AG20443 (cell line): ENCODE measurements at places on chromosomes 2 and 18.

DNA sequence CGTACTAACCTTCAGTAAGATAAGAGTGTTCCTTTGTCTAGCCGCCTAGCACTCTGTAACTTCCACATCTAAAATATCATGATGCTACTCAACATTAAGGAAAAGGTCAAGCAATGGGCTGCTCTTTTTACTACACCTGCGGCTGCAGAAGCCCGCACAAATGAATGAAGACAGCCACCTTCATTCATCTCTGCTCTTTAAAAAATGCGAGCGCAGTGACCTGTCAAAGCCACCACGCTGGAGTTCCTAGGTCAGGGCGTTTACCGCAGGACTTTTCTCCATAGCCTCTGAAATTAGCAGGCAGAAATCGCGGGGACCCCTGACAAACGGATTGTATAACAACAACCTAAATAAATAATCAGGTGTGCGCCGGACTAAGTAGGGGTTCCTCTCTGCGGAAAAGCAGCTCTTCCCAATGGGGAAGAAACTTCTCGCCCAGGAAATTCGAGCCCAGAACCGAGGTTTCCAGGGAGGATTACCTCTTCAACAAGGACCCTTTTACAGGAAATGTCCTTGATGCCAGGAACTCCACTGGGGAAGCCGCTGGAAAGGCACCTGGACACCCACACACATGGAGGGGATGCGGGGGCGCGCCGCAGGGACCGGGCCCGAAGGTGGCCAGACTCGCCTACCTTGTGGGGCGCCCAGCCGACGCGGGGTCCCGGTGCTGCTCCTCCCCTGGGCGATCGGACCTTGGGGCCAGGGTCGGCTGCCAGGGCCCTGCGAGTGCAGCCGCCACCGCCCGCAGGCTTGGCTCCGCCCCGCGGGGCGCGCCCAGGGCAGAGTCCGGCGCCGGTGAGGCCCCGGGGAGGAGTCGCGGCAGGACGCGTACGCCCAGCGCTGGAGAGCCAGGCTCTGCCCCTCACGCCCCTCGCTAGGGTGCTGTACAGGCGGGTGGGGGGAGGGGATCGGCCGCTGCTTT is at the start of gene CCDC68:
Gene CCDC68 (minus strand): TSS at position 758 of the 922 bp plus-strand sequence. CDS start 16,670 bp downstream, outside the sequence.
- peak; percentile 55 for DNase-seq

- peak; percentile 70 for DNase-seq
Measured at GRCh38 chr2:189285962-189286645, 106.5 kb upstream of the COL5A2 start.

DNA sequence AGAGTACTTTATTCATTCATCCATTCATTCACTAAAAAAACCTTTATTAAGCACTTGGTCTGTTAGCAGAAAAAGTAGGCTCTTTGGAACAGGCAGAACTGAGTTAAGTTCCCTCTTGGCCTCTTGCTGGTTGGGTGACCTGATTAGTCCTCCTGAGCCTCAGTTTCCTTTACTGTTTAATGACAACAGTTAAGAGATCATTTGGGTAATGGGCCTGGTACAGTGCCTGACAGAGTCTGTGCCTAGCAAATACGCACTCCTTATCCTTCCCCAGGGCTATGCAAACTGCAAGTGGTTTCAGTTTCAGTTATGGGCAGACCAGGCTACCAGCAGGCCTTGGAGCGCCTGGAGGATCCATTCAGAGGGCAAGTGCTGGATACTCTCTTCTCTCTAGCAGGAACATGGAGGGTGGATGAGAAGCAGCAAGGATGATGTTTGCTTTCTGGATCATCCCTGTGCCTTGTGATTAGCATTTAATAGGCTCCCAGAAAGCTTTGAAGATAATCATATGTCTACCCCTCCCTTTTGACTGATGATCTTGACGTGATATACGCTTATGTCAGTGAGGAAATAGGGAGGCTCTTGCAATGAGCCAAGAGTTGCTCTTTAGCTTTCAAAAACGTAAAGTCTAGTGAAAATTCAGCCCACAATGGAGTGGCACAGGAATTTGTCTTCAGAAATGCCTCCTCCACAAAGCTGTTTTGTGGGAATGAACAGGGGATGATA is 12.4 kb upstream of the TAF1B start:
- DNase-seq = no peak

- DNase-seq = no peak
Measured at GRCh38 chr18:3079653-3080052, 66.7 kb upstream of the LPIN2 start.

GRCh38 chr2:217459680-217460405 is 543.0 kb downstream of the TNS1 start:
- DNase-seq = peak; percentile 38

DNA sequence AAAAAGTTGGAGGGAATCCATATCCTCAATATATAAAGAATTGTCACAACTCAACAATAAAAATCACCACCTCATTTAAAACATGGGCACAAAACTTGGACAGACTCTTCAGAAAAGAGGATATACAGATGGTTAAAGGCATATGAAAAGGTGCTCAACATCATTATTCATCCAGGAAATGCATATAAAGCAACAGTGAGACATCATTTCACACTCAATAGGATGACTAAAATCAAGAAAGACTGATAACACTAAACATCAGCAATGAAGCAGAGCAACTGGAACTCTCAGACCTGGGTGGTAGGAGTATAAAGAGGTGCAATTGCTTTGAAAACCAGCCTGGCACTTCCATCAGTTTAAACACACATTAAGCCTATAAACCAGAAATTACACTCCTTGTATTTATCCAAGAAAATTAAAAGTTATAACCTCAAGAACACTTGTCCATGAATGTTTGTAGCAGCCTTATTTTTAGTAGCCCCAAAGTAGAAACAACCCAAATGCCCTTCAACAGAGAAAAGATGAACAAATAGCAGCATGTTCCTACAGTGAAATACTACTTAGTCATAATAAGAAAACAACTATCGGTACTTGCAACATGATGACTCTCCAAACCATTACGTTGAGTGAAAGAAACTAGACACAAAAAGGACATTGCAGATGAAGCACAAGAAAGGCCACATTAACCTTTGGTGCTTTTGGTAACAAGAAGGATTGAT is 79.1 kb upstream of the TANC1 start:
- no peak for DNase-seq

- DNase-seq = no peak
Measured at GRCh38 chr2:238467062-238467461, 40.3 kb downstream of the ASB1 start.

DNA sequence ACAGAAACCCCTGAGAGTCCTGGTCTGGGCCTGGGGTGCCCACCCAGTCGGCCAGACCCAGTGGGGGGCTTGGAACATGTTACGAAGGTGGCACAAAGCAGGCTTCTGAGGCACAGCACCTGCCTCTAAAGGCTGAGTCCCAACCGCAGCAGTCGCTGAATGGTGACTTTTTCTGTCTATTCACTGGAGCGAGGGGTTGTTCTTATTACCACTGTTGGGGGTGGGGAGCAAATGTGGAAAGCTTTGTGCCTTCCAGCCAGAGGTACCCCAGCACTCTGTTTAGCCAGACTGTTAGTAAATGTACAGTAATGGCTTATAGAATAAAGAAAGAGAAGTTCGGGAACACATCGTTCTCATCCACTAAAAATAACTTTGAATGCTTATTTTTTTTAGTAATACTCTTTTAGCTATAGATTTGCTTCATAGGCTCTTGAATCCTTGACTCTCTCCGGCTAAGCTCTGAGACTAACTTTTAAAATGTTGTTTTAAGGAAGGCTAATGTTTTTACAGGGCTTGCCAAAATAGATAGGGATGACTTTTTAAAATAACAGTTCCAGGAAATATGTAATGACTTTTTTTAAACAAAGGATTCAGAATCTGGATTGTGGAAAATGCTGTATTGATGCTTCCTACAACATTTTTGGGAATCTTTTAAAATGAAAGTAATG is 23.4 kb upstream of the PTPN2 start:
- DNase-seq = no peak

- DNase-seq = no peak
Measured at GRCh38 chr18:67553437-67553836, 36.9 kb upstream of the DSEL start.

DNA sequence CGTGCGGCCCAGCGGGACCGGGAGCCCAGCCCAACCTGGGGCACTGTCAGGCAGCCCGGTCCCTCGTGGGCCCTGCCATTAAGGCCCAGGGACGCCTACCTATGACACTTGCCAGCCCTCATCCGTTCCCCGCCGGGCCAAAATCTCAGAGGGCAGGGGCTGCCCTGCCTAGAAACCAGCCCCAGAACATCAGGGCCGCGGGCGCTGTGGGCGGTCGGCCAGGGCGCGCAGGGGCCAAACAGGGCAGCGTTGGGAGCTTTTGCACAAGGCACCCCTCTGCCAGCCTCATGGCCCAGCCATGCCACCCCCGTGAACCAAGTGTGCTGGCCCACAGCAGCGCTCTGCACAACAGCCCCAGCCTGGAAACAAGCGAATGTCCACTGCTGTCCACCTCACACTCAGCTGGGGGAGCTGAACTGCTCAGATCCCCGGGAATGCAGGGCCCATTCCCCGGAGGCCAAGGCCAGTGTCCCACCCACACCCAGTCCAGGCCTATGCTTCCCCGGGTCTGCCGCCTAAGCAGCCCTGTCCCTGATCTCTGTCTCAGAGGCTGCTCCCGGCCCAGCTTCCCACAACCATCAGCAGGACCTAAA is 3.5 kb upstream of the NEURL3 start:
- DNase-seq = no peak

DNA sequence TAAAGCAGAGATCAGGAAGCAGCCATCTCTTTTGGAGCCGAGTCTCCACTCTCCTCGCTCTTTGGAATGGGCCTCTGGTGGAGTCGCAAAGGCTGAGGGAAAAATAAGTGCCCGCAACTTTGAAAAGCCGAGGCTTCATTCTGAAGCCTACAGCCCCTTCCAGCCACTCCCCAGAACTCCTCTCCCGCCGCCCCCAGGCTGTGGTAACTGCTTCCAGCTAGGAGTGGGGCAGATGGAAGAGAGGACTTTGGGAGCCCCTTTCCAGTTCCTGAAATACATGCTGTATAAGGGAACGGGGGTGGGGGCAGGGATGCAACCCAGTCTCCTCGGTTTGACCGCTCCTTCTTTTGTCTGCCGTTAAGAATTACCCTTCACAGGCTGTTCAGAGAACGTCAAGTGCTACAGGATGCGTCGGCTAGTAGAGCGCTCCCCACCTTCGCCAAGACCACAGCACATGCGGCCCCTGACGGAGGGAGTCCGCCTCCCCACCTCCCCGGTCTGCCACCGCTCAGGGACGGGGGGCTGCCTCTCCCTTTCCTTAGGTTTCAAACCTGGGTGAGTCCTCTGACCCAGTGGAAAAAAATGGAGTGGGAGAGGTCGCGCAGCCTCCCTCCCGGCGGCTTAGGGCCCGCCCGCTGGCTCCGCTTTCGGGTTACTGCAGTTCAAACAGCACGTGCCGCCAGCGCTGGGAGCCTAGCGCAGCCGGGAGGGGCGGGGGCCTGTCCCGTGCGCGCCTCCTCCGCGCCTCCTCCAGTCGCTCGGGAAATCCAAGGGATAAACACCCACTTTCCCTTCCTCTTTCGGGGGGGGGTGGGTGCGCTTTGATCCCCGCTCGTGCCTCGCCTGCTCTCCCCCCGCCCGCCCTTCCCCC is 4.9 kb downstream of the CYP26B1 start:
- DNase-seq = peak; percentile 65

DNA sequence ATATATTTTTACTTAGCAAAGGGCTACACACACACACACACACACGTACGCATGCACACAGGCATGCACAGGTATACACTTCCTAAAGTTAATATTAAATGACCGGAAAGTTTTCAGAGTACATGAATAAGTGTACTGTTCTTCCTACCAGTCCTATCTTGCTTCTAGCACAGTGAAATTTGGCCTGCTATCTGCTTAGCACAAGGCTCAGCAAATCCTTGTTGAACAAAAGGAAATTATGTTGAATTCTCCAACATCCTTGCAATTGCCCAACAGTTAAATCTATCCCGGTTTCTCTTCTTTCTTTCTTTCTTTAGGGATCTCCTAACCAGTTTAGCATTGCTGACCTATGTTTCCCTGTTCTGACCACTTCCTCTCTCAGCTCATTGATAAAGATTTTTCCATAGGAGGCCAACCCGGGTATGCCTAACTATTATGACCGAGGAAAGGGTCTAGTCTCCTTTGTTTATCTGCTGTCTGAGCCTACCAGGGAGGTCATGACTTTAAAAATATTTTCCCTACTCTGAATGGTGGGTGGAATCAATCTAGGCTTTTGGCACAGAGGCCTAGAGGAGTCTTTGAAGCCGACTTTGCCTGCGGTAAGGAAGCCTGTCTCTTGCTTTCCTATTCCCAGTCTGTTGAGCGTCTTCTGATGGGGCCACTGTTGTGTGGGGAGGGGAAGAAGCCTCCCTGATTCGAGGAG is 400.7 kb downstream of the HRH4 start:
- DNase-seq = no peak

DNA sequence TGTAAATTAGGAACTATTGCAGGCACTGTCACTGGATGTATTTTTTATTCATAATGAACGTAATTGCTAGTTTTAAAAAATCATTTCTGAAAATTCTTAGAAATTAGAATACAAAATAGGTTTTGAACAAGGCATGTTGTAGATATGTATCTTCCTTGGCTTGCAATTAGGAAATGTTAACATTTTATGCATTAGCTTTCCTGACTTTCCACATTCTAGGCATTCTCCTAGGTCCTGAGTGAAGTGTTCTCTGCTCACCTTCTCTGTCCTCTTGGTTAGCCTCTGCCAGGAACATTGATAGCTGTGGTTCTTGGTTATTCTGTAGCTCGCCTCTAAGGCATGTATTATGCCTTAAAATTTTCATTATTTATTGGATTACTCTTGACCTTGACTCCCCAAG is 130.3 kb downstream of the FHOD3 start:
- DNase-seq = no peak

DNA sequence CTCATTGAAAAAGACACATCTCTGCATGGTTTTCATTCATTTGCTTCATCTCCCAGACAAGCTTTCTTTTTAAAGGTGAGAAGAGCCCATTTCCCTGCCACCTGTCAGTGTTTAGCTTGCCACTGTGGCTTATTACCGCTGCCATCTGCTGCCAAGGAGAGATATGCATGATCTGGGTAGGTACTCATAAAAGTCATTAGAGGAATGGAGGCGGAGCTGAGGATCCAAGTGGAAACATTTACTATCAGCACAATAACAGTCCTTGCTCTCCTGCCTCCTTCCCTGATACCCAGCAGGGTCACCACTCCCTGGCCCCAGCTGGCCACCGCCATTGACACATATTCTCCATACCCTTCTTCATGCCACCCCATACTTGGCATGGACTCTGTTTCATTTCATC is 390.4 kb downstream of the TSN start:
- DNase-seq = no peak

- no peak for DNase-seq
Measured at GRCh38 chr18:50154420-50154819, 40.5 kb downstream of the MYO5B start.

GRCh38 chr2:159249990-159250715 is 36.4 kb downstream of the WDSUB1 start:
- DNase-seq = peak; percentile 86

DNA sequence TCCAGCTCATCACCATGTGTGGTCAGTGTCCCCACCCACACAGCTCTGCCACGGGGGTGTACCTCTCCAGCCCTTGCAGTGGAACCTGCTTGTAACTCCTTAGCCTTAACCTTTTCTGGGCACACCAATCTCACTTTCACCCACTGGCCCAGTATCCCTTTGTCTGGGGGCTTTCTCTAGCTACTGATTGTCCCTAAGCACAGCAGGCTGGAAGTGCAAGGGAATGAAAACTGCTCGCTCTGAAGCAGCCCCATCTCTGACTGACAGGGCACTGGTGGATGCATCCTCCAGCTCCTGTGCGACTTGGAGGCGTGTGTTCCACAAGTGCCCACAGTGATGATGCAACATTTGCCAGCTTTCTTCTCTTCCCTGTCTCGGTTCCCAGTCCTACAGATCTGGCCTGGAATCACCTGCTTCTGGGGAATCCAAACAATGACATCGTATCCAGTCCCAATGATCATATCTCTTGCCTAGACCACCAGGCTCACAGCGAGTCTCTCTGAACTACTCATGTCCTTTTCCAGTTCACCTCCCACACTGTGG is 33.6 kb downstream of the SCTR start:
- DNase-seq = no peak

- DNase-seq = no peak
Measured at GRCh38 chr18:64893349-64893748, 744.5 kb upstream of the LINC00305 start.
